AG04450 (cell line): ENCODE measurements at places on chromosomes 11 and 22. TPM values are rescaled to one million over a fixed set of nuclear protein-coding genes. Genes with fewer than 3 reads are reported as not detected.

IGLL1 gene
- not detected in 2 replicates for polyA plus RNA-seq

- DNase-seq = no peak
Measured at GRCh38 chr11:13238879-13239514, 38.6 kb upstream of the BMAL1 start.

DNA sequence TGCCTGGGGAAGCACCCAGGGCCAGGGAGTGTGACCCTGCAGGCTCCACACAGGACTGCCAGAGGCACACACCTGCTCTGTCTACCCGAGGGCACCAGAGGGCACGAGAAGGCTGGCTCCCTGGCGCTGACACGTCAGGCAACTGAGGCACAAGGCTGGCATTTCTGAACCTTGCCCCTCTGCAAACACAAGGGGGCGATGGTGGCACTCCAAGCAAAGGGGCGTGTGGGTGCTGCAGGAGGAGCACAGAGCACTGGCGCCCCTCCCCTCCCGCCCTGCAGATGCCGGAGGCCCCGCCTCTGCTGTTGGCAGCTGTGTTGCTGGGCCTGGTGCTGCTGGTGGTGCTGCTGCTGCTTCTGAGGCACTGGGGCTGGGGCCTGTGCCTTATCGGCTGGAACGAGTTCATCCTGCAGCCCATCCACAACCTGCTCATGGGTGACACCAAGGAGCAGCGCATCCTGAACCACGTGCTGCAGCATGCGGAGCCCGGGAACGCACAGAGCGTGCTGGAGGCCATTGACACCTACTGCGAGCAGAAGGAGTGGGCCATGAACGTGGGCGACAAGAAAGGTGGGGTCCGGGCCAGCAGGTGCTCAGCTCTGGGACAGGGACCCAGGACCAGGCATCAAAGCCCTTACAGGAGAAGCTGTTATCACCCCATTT, 20.8 kb upstream of the TXNRD2 start:
- DNase-seq = no peak

DNA sequence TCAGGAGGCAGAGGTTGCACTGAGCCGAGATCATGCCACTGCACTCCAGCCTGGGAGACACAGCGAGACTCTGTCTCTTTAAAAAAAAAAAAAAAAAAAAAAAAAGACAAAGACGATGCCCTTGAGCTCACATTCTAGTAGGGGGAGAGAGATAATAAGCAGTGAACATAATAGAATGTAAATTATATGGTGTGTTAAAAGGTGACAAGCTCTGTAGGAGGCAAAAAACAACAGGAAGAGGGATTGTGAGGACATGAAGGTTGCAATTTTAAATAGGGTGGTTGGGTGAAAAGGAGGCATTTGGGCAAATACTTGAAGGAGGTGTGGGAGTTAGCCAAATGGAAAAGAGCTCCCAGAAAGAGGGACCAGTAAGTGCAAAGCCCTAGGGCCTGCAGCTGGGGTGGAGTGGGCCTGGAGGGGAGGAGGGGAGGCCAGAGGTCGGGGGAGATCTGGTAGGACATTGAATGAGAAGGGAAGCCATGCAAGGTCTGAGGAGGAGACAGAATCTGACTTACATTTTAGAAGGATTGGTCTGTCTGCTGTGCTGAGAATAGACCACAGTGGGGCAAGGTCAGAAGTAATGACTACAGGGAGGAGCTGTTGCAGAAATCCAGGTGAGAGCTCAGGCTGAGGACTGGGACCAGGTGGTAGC, 26.6 kb downstream of the P2RY2 start:
- no peak for DNase-seq

DNA sequence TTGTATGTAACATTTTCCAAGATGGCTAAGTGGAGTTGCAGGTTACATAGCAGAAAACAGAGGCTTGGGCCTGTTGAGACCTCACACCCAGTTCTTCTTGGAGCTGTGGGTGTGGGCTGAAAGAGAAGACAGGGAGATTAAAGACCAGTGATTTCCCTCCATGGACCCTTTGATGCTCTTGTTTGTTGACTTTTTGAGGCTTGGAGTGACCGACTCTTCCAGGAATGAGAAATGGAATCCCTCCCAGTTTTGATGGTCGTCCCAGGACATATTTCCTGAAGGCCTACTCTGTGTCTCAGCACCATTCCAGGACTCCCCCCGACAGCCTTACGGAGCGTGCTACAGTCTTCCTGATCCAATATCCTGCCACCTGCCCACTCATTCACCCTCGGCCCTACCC, 96.9 kb downstream of the PTPRJ start:
- no peak for DNase-seq

- DNase-seq = no peak
Measured at GRCh38 chr11:69284081-69284511, 9.9 kb upstream of the MYEOV start.

DNA sequence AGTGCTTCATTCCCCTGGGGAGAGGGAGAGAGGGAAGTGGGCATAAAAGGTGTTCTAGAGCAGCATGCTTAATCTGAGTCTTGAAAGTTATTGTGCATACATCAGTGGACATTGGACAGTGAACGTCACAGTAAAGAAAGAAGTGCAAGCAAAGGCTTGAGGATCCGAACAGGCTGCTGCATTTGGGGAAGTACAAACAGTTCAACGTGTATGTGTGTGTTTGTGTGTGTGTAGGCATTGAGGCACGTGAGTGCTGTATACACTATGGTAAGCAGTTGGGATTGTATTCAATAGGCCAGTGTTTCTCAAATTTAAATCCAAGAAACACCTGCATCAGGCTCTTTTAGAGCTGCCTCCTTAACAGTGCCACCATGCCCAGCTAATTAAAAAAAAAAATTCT, 10.4 kb upstream of the EIF3M start:
- no peak for DNase-seq

- no peak for DNase-seq
Measured at GRCh38 chr11:18314784-18315523, 7.0 kb downstream of the HPS5 start.

ANO5 gene
- not detected in 2 replicates for polyA plus RNA-seq

DNA sequence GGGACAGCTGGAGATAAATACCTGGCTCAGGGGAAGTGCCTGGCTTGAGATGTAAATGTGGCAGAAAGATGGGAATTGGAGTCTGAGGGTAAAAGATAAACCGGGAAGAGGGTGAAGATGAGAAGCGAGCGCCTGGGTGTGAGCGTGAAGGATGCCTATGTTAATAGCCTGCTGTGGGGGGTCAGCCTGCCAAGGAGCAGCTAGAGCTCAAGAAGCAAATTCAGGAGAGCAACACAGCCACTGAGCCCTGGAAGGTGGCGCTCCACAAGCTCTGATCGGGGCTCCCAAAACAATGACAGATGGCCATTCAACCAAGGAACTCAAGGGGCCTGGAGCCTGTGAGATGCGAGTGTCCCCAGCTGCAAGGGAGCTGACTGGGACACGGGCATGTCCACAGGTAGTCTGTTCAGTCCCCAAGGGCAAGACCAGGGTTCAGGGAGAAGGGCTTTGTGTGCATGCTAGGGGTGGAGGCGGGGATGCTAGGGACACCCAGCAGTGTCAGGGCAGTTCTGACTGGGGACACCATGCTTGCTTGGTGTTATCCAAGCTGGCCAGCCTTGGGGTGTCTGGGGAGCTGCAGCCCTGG, 2.8 kb downstream of the GSC2 start:
- DNase-seq = no peak

RABL2B gene
- 31.4 and 31.5 TPM in 2 replicates for polyA plus RNA-seq

GRCh38 chr11:113163291-113164030, 150.9 kb upstream of the TTC12 start:
- no peak for DNase-seq

OR5A1 gene
- not detected in 2 replicates for polyA plus RNA-seq

- no peak for DNase-seq
Measured at GRCh38 chr11:66318600-66318970, 1.7 kb upstream of the CD248 start.

E2F8 gene
- polyA plus RNA-seq = 0.98 and 1.0 TPM in 2 replicates

GRCh38 chr11:101436511-101437142, 147.2 kb downstream of the TRPC6 start:
- no peak for DNase-seq

NRIP3 gene
- 11.1 and 12.3 TPM in 2 replicates for polyA plus RNA-seq

GRCh38 chr11:74232311-74232950, 61.3 kb downstream of the PPME1 start:
- no peak for DNase-seq

GRCh38 chr11:124197999-124198398, 14.9 kb downstream of the OR10D3 start:
- DNase-seq = no peak

GRCh38 chr11:124085997-124086846, 29.0 kb upstream of the VWA5A start:
- DNase-seq = no peak

- DNase-seq = peak; percentile 18
Measured at GRCh38 chr11:77883775-77884174, 62.8 kb downstream of the AAMDC start.

CACNA1I gene
- not detected in 2 replicates for polyA plus RNA-seq

MRPL17 gene
- polyA plus RNA-seq = 63.3 and 69.1 TPM in 2 replicates

DNA sequence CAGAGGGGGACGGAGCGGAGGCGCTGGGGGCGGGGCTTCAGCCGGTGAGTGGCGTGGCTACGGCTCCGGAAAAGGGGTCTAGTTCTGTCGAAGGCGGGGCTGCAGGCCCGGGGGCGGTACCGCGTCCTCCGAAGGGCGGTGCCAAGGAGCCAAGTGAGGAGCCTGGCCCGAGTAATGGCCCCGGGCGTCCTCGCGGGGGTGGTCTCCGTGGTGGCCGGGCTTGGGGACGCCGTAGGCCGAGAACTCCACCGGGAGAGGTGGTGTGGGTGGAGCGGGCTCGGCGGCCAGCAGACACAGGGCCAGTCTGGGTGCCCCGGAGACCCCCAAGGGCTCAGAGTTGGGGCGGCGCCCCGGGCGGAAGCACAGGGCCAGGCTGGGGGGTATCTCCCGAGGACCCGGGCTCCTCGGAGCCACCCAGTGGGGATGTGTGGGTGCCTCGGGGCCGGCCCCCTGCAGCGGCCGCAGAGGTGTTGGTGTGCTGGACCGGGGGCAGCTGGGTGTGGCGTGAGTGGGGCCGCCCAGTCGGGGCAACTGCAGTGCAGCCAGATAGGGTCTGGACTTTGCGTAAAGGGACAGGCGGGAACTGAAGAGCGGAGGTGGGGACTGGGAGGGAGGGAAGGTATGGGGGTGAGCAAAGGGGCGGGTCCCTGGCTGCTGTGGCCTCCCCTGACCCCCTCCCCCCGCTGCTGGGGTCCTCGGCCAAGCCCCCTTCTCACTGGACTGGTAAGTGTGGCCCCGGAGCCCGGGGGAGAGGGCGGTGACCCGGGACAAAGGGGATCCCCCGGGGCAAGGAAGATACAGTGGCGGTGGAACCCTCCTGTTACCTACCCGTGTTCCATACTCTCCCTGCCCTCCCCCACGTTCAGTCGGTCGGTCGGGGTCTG, 838 bp downstream of the FKBP2 start:
- DNase-seq = no peak

KCNJ4 gene
- polyA plus RNA-seq = not detected in 2 replicates

DNA sequence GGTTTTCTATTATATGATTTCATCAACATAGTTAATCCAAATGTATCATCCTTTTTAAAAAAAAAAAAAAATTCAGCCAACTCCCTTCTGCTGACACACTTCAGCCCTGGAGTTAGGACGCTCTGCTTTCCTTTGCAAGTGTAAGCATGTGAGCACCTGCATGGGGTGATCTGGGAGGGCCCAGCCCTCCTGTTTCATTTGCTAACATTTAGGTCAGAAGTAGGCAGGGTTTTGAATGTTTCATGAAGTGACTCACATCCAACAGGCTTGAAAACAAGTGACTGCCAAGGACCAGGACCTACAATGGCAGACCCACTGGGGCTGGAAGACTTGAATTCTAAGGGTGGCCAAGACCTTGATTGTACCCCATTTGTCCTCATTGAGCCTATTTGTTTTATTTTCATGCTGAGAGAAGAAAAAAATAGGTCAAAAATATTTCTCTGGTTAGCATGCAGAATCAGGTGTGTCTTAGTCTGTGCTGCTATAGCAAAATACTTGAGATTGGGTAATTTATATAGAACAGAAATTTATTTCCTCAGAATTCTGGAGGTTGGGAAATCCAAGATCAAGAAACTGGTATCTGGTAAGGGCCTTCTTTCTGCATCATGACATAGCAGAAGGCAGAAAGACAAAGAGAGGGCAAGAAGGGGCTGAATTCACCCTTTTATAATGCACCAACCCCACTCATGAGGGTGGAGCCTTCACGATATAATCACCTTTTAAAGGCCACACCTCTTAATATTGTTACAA, 137.6 kb downstream of the CD44 start:
- DNase-seq = no peak

VSIG2 gene
- not detected in 2 replicates for polyA plus RNA-seq

GRCh38 chr11:86818462-86819192, 18.3 kb downstream of the PRSS23 start:
- DNase-seq = peak; percentile 57

GRCh38 chr22:37167981-37168647, 18.4 kb upstream of the IL2RB start:
- no peak for DNase-seq

GRCh38 chr11:73324665-73325035, 16.6 kb downstream of the ARHGEF17 start:
- no peak for DNase-seq

JAML gene
- not detected in 2 replicates for polyA plus RNA-seq

DAGLA gene
- polyA plus RNA-seq = 1.1 and 1.7 TPM in 2 replicates

GRCh38 chr11:57230791-57231538, 6.1 kb downstream of the APLNR start:
- DNase-seq = no peak

GRCh38 chr11:69105461-69106030, 50.2 kb upstream of the SMIM38 start:
- DNase-seq = no peak

C11orf16 gene
- polyA plus RNA-seq = not detected in 2 replicates

GRCh38 chr11:111088847-111089355, 156.6 kb upstream of the POU2AF2 start:
- no peak for DNase-seq

GRCh38 chr11:29495676-29496075, 521.2 kb downstream of the KCNA4 start:
- DNase-seq = no peak

OR8D1 gene
- not detected in 2 replicates for polyA plus RNA-seq

GRCh38 chr22:19876941-19877625, 22.4 kb upstream of the GNB1L start:
- no peak for DNase-seq

- DNase-seq = peak; percentile 21
Measured at GRCh38 chr11:113305440-113306336, 8.7 kb upstream of the TTC12 start.

DNA sequence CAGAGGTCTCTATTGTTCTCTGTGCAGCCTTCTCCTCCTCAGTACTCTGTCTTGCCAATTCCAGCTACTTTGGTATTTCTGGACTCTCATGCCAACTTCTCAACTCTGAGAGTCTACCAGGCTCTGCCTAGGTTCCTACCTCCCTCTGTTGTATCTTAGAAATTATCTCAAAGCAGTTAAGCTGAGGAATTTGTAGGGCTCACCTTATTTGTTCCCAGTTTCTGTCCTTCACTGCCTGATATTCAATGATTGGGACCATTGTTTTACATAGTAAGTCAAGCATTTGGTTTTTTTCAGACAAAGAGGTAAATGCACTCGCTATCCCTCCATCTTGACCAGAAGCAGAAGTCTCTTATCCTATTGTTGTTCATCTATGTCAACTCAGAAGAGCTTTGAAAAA, 205.0 kb upstream of the PGR start:
- DNase-seq = no peak
